ENCODE measurements at places on chromosomes 4 and X.

GRCh38 chrX:49054073-49054762 is 4.6 kb upstream of the CCDC120 start:
- no peak for DNase-seq

DNA sequence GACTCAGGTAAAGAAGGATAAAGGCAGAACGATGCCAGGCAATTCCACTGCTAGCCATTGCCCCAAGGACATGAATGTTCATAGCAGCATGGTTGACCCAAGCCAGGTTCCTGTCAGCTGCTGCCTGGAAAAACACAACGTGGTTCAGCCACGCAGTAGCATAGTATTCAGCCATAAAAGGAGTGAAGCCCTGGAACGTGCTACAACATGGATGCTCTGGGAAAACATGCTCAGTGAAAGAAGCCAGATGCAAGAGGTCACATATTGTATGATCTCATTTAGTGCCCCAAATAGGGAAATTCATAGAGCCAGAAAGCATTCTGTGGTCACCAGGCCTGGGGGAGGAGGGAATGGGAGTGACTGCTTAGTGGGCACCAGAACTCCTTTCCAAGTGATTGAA is 129.8 kb downstream of the GPR143 start:
- no peak for DNase-seq

GRCh38 chrX:37075892-37076595 is 67.9 kb downstream of the FAM47C start:
- no peak for DNase-seq

DNA sequence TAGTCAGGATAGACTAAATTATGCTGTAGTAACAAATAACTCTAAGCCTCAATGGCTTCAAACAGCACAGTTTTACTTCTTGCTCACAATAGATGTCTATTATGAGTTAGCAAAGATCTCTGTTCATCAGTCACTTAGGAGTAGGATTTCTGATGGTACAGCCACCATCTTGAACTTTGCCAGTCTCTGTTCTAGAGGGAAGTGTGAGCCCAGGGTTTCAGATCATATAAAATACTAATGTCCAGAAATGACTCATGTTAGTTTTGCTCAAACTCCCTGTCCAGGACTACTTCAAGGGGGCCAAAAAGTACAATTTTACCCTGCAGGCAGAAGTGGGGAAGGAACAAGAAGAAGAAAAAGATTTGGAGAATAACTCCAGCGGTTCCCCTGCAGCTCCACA is 77.1 kb upstream of the LSM6 start:
- no peak for DNase-seq

DNA sequence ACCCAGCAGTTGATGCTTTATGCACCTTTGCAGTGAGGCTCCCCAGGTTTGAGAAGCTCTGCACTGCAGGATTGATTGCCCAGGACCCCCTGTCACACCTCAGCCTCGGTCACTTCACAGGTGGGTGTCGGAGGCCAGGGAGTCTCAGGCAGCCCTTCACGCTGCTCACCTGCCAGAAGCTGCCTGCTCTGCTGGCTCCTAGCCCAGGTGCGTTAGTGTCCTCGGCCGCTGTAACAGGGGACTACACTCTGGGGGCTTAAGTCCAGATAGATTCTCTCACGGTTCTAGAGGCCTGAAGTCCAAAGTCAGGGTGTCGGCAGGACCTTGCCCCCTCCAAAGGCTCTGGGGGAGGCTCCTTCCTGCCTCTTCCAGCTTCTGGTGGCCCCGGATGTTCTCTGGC is 79.9 kb downstream of the CPZ start:
- DNase-seq, result no peak

DNA sequence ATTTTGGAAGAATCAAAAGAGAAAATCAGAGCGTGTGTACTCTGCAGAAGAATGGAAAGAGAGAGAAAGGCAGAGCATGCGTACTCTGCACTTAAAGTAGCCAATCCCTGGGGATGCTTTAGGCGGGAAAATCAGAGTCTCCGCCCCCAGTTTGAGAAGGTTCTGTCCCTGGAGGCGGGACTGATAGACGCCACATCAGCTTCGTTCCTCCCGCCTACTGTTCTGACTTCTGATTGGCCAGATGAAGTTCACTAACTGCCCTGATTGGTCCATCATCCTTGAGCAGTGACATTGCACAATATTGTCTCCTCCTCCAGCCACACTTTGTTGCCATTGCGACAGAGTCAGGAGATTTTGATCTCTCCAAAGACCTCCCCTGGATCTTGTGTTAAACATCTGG is 23.8 kb downstream of the SSX1 start:
- DNase-seq, result no peak

DNA sequence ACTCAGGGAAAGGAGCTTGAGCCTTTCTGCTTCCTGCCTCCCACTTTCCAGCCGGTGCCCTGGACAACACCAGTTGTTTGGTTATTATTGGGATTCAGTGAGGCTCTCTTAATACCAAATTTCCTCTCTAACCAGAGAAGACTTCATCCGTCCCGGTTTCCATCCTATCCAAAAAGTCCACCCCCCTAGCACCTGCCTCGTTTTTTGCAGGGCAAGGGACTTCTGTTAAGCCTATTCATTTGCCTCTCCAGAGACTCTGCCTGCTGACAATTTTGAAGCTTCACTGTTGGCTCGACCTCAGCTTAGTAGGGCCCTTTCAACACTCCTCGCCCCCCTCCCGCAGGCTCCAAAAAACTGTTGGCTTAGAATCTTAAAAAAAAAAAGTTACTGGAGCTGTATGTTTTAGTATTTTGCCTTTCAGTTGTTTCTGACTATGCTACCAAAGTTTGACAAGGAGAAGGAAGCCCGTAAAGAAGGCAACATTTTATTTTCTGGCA is 779 bp upstream of the PRSS12 start:
- DNase-seq, result no peak

- no peak for DNase-seq
Observed at GRCh38 chr4:81378386-81378785, 93.3 kb downstream of the RASGEF1B start.

DNA sequence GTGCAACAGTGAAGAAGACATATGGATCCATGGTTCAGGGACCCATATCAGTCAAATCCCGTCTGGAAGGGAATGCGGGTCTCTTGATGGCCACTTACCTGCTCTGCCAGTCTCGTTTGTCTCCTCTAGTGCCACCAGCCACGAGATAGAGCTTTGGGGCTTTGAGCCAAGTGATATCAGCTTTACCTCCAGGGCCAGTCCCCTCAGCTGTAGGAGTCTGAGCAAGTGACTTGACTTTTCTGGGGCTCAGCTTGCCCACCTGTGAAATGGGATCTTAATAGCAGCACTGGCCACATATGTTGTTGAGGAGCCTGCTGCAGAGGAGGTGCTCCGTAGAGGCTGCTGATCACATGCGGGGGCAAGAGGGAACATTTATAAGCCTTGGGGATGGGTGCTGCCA is 1.2 kb downstream of the SLC2A9 start:
- DNase-seq, result no peak

DNA sequence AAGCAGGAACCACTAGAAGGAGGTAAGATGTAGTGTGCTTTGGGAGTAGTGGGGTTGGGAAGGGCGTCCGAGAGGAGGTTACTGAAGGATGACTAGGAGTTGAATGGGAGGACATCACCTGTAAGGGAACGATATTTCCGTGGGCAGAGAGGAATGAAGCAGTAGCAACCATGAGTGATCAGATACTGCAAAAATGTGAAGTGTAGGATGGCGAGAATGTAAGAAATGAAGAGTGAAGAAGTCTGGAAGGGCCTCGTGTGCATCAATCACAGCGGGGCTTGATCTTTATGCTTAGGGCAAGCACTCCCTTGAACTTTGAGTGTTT is 594 bp downstream of the MSMO1 start:
- DNase-seq, result no peak

DNA sequence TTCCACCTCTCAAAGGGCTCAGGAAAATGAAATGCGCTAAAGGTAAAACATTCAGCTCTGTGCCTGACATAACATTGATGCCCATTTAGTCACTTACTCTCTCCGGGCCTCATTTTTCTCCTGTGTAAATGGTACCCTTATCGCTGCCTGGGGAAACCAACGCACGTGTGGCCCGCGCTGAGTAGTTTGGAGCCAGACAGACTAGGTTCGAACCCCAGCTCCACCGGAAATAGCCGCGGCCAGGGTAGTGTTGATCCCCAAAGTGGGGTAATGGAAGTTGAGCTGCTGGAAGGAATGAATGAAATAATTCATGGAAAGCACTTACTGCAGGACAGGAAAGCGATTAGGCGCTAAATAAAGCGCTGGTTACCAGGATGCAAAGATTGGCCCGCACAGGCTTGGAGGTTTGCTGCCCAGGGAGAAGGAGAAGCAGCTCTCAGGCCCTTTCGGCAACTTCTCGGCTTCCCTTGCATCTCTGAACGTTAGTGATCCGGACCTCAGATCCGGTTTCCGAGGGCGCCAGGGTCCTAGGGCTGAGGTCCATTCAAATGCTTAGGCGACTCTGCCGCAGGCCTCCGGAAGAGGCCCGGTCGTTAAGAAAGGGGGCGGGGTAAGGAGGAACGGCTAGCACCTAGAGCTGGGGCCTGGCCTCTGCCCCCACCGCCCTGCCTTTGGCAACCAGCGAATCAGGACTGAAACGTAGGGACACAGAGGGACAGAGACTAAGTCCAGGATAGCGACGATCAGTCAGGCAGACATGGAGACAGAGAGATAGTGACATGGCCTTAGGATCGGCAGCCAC is 13.3 kb downstream of the NKX3-2 start:
- DNase-seq, result no peak

- no peak for DNase-seq
Observed at GRCh38 chrX:155767051-155767875, 113.9 kb upstream of the VAMP7 start.

GRCh38 chr4:172762895-172763294 is 405.7 kb upstream of the GALNT7 start:
- DNase-seq, result no peak

- no peak for DNase-seq
Observed at GRCh38 chr4:10753336-10753735, 68.8 kb upstream of the CLNK start.

GRCh38 chr4:10078481-10079233 is 37.9 kb downstream of the WDR1 start:
- peak; percentile 7 for DNase-seq

GRCh38 chr4:131054489-131055019 is 1958.6 kb downstream of the C4orf33 start:
- DNase-seq, result no peak

Measured in activated CD4-positive, alpha-beta T cell treated with anti-CD3 and anti-CD28 coated beads for 1 hour (primary cell).